ENCODE measurements at places on chromosomes 6 and 20.

- DNase-seq, result no peak
These were observed 44.7 kb upstream of the CNKSR3 start for GRCh38 chr6:154555073-154555677.

- no peak for DNase-seq
These were observed 95.0 kb downstream of the THBS2 start for GRCh38 chr6:169158691-169159090.

- DNase-seq, result no peak
These were observed 26.2 kb downstream of the RNF144B start for GRCh38 chr6:18413381-18413780.

DNA sequence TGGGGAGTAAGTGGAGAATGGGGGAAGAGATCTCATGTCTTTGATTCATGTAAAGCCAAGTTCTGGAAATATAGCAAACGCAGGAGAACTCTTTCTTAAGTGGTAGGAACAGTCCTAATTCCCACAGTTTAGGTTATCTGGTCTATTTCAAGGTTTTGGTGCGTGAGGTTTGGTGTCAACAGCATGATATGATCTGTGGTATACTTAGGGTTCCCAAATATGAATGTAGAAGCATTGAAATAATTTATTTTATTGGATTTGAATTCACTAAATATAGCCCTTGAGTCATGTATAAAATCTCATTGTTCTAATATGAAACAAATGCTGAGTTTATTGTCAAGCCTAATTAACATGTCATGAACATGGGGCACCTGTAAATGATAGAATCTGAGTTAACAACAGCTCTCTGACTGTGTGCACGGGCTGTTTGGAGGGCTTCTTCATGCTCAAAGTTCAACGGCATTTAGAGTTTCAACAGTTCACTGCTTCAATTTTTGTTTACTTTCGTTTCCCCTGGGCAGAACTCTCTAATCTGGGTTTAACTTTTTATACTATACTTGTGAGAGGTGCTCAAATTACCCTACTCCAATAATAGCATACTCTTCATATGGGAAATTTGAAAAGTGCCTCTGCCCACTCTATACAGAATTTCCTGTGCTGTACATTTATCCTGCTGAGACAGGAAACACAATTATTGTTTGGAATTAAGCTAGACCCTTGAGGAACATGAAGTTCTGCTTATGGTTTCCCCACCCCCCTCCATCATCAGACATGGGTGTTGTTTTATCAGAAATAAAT, 236.3 kb upstream of the ZNF217 start:
- DNase-seq, result no peak

DNA sequence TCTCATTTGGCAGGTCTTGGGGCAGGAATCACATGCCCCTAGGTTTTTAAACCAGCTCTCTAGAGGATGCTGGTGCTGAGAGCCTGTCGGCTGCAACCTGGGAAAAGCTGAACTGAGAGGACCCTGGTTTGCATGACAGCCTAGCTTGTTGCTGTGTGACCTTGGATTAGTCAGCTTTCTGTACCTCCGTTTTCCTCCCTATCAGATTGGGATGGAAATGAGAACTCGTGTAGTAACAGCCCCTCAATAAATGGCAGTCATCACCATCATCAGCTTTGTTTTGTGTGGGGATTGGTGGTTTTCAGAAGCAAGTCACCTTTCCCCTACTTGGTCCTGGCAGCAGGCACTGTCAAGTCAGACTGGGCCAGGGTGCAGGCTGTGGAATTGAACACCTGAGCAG, 75.2 kb upstream of the MYL9 start:
- peak; percentile 35 for DNase-seq

DNA sequence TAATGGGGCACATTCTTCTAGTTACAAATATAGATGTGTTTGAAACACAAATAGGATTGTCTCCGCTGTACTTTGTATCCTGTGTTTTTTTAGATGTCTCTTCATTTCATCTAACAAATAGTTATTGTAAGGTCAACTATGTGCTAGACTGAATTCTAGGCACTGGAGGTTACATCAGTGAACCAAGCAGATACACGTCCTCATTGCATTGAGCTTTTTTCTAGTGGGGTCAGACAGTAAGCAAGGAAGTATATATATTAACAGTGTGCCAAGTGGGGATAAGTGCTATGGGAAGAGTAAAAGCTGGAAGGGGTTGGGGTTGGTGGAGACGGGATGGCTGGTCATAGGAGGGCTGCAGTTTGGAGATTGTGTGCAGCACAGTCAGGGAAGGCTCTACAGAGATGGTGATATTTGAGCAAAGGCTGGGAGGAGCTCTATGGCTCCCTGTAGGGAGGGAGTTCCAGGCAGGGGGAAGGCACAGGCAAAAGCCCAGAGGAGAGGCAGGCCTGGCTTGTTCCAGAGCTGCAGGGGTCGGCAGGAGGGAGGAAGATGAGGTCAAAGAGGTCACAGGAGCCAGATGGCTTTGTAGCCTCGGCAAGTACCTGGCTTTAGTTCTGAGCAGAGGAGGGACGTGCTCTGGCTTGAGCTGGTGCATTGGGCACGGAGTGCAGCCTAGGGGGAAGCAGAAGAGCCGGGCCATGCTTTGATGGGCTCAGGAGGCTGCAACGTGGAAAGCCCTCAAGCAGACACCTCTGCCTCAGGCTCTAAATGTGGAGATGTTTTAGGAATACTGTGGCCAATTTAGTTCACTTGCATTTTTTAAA, 152.3 kb downstream of the ZDHHC14 start:
- no peak for DNase-seq

DNA sequence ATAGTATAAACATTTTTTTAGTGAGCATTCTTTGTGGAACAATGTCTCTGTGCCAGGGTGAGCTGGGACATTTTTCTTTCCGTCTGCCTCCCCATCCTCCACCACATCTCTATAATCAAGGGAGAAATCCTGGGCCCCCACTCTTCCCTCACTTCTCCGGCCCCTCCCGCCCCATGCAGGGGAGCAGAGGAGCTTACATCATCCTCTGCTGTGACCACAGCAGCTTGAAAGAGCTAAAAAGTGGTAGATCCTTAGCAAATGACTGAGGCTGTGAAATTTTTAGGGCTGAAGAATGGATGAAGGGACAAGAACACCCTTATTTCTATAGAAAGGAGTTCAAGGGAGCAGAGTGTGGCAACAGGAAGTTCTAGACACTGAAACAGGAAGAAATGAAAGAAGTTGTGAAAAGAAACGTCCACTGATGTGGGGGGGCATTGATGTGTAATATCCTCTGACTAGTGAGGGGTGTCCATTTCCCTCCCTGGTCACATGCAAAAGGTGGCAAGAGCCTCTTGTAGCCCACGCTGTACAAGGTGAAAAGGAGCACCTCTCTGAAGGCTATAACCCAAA, 380.3 kb upstream of the JARID2 start:
- peak; percentile 33 for DNase-seq
